ENCODE measurements at places on chromosomes 12 and 14. TPM values are rescaled to one million over a fixed set of nuclear protein-coding genes. Genes with fewer than 3 reads are reported as not detected.

C12orf50 gene
- not detected for total RNA-seq

POTEM gene
- total RNA-seq, result not detected

DHRS7 gene
- total RNA-seq, result 62.8 TPM

B4GALNT1 gene
- 8.2 TPM for total RNA-seq

TAS2R42 gene
- not detected for total RNA-seq

CACNA1C gene
- total RNA-seq, result 0.14 TPM

VIPAS39 gene
- total RNA-seq, result 16.9 TPM

PDE6H gene
- not detected for total RNA-seq

RIPK3 gene
- 29.4 TPM for total RNA-seq

ERBB3 gene
- total RNA-seq, result 0.94 TPM

Measured in activated CD8-positive, alpha-beta memory T cell treated with anti-CD3 and anti-CD28 coated beads, Interleukin-2, amount 10 ng/mL, durations not matched to agents 7 days and 5 days (primary cell).